ENCODE measurements at places on chromosomes 16 and 17.

DNA sequence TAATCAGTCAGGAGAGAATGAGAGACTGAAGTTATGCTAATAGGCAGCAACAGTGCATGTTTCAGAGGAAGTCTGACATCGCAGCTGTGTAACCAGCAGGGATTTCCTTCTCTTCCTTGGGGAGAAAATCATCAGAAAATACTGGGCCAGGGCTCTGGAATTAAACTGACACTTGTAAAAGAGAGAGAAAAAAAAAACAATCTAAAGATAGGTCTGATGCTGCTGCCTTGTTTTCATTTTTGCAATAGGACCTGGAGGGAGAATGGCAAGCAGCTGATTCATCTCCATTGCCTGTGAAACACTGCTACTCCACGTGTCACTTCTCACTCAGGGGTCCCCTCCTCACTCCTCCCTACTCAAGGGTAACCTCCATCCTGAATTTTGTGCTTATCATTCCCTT lies 17.7 kb upstream of the CORO6 start:
- H3K4me3 ChIP-seq, result peak overlapping the region; percentile 11
- peaks cover 28% of the 10 kb centered on the region for H3K4me1 ChIP-seq
- no peaks in the 10 kb centered on the region for H3K36me3 ChIP-seq
- peak overlapping the region; percentile 54 for H3K27ac ChIP-seq
- no peak for DNase-seq
- no peaks in the 10 kb centered on the region for H3K27me3 ChIP-seq

- H3K27ac ChIP-seq, result no peak overlapping the region
- H3K4me3 ChIP-seq, result no peak overlapping the region
- H3K36me3 ChIP-seq, result no peaks in the 10 kb centered on the region
- no peaks in the 10 kb centered on the region for H3K4me1 ChIP-seq
- H3K27me3 ChIP-seq, result no peaks in the 10 kb centered on the region
- no peak for DNase-seq
Measured at GRCh38 chr16:51753467-51754127, 602.5 kb upstream of the SALL1 start.

DNA sequence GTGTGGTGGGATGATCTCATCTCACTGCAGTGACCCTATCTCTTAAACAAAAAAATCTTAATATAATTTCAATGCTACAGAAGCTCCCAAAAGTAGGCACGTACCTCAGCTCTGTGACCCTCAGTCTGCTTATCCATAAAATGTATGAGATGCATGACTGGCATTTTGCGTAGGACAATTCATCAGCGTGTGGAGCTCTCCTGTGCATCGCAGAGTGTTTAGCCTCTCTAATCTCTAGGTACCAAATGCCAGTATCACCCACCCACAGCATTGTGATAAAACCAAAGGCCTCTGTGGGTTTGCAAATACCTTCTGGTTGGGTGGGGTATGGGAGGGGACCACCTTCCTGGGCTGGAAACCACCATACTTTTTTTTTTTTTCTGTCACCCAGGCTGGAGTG lies 19.0 kb upstream of the TUBG2 start:
- no peak for DNase-seq
- H3K27ac ChIP-seq, result no peak overlapping the region
- no peak overlapping the region for H3K4me3 ChIP-seq
- peaks cover 9% of the 10 kb centered on the region for H3K27me3 ChIP-seq
- H3K36me3 ChIP-seq, result no peaks in the 10 kb centered on the region

DNA sequence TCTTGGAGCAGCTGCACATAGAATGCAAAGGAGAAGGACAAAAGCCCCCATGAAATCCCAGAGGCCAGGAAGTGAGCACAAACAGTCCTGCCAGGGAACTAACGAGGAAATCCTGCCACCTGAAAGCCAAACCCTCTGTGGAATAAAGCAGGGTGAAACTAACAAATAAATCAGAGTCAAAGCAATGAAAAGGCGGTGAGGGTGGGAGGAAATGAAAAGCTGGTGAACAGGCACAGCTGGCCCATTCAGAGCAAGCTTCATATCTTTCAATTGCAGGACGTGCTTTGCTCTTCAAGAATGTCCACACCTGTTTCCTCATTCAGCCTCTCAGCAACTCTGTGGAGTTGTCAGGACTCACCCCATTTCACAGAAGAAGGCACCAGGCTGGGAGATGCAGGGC lies 108.1 kb downstream of the ABCC12 start:
- no peak overlapping the region for H3K4me3 ChIP-seq
- no peaks in the 10 kb centered on the region for H3K4me1 ChIP-seq
- peaks cover 46% of the 10 kb centered on the region for H3K27me3 ChIP-seq
- H3K36me3 ChIP-seq, result no peaks in the 10 kb centered on the region

GRCh38 chr16:2212362-2213324 lies 2.0 kb upstream of the BRICD5 start:
- DNase-seq, result no peak
- no peaks in the 10 kb centered on the region for H3K27me3 ChIP-seq
- H3K4me1 ChIP-seq, result peaks cover 16% of the 10 kb centered on the region
- peak overlapping the region; percentile 84 for H3K4me3 ChIP-seq
- peaks cover 4% of the 10 kb centered on the region for H3K36me3 ChIP-seq

- no peak for DNase-seq
- no peak overlapping the region for H3K27ac ChIP-seq
- peaks cover 20% of the 10 kb centered on the region for H3K27me3 ChIP-seq
- H3K4me1 ChIP-seq, result no peaks in the 10 kb centered on the region
- H3K36me3 ChIP-seq, result no peaks in the 10 kb centered on the region
Measured at GRCh38 chr16:83715217-83715920, 92.4 kb upstream of the HSBP1 start.

DNA sequence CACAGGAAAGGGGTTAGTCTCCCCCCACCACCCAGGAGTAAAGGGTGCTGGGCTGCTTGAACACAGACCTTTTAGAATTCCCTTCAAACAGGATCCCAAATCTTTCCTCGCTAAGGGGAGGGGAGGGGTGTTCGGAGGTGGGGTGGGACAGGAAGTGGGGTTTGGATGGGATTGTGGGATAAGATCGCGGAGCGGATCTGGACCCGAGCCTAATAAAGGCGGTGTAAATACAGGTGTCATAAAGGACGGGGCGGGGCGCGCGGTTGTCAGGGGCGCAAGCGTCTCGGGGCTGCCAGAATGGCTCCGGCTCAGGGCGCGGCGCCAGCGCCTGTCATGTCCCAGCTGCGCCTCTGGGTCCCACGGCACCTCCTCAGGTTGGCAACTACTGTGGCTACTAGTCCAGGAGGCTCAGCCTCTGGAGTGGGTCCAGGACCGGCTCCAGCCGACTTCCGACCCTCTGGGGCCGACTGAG lies 59.8 kb upstream of the FBXO47 start:
- H3K4me3 ChIP-seq, result no peak overlapping the region
- no peaks in the 10 kb centered on the region for H3K36me3 ChIP-seq

GRCh38 chr17:74814453-74814852 lies 38.3 kb upstream of the NAT9 start:
- H3K36me3 ChIP-seq, result no peaks in the 10 kb centered on the region
- no peak overlapping the region for H3K4me3 ChIP-seq
- peaks cover 8% of the 10 kb centered on the region for H3K4me1 ChIP-seq
- H3K27me3 ChIP-seq, result no peaks in the 10 kb centered on the region
- H3K27ac ChIP-seq, result no peak overlapping the region

- H3K4me3 ChIP-seq, result peak overlapping the region; percentile 90
- H3K36me3 ChIP-seq, result peaks cover 7% of the 10 kb centered on the region
- H3K27ac ChIP-seq, result peak overlapping the region; percentile 93
Measured at GRCh38 chr16:50282955-50283631, 16.7 kb downstream of the ADCY7 start.

GRCh38 chr17:79843474-79843815 lies 4.2 kb upstream of the CBX4 start:
- H3K27me3 ChIP-seq, result peaks cover 15% of the 10 kb centered on the region
- peak overlapping the region; percentile 72 for H3K4me3 ChIP-seq
- no peak for DNase-seq
- H3K27ac ChIP-seq, result no peak overlapping the region

- H3K27ac ChIP-seq, result no peak overlapping the region
- H3K36me3 ChIP-seq, result peaks cover 6% of the 10 kb centered on the region
Measured at GRCh38 chr16:73056448-73056847, 8.5 kb upstream of the ZFHX3 start.

DNA sequence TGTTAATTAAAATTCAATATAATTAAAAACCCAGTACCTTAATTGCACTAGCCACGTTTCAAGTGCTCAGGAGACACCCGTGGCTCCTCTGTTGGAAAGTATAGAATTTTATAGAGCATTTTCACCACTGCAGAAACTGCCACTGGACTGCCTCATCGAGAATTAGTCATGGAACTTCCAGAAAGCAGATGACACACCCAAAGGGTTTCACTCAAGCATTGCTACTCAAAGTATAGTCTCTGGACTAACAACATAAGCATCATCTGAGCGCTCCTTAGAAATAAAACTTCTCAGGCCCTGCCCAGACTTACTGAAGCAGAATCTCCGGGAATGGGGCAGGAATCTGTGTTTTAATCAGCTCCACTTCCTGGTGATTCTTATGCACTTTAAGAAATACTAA lies 63.5 kb upstream of the GPR139 start:
- H3K4me1 ChIP-seq, result no peaks in the 10 kb centered on the region
- H3K27me3 ChIP-seq, result peaks cover 21% of the 10 kb centered on the region
- no peak for DNase-seq

- H3K27ac ChIP-seq, result no peak overlapping the region
- no peak for DNase-seq
- H3K27me3 ChIP-seq, result no peaks in the 10 kb centered on the region
- H3K36me3 ChIP-seq, result no peaks in the 10 kb centered on the region
Measured at GRCh38 chr17:72725433-72726068, 366.9 kb downstream of the SLC39A11 start.

GRCh38 chr16:85718682-85719081 lies 29.9 kb upstream of the GINS2 start:
- H3K27me3 ChIP-seq, result peaks cover 3% of the 10 kb centered on the region
- H3K36me3 ChIP-seq, result no peaks in the 10 kb centered on the region
- H3K4me1 ChIP-seq, result no peaks in the 10 kb centered on the region
- no peak overlapping the region for H3K27ac ChIP-seq

- H3K36me3 ChIP-seq, result no peaks in the 10 kb centered on the region
- H3K4me3 ChIP-seq, result no peak overlapping the region
- no peak overlapping the region for H3K27ac ChIP-seq
- no peaks in the 10 kb centered on the region for H3K4me1 ChIP-seq
- DNase-seq, result no peak
Measured at GRCh38 chr17:41594363-41594915, 7.7 kb upstream of the KRT14 start.

DNA sequence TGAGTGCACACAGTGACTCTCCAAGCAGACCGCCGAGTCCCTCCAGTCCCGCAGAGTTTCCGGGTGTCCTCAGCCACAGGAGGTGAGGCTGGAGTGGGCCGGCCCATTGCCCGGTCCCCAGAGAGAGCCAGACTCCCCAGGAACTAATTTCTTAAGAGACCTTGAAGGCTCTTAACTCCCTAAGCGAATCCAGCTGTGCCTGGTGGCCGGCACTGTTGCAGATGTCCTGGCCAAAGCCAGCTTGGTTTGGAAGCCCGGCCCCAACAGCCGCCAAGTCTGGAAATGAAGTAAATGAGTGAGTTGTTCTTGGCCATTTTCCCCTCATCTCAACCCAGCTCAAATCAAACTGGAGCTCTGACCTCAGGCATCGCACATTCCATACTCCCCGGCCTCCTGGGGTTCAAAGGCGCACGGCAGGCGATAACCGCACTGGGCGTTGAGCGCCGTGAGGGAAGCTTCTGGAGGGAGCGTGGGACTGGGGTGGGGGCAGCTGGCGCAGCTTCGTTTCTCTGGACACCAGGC lies 42.0 kb downstream of the CMIP start:
- H3K4me3 ChIP-seq, result no peak overlapping the region
- no peaks in the 10 kb centered on the region for H3K27me3 ChIP-seq
- no peaks in the 10 kb centered on the region for H3K36me3 ChIP-seq
- H3K27ac ChIP-seq, result no peak overlapping the region
- no peak for DNase-seq

GRCh38 chr16:31414706-31415105 lies 13.5 kb downstream of the COX6A2 start:
- DNase-seq, result peak; percentile 56
- no peaks in the 10 kb centered on the region for H3K27me3 ChIP-seq
- H3K4me1 ChIP-seq, result peaks cover 49% of the 10 kb centered on the region
- peak overlapping the region; percentile 52 for H3K27ac ChIP-seq

- no peak for DNase-seq
- no peak overlapping the region for H3K4me3 ChIP-seq
- peaks cover 20% of the 10 kb centered on the region for H3K4me1 ChIP-seq
- H3K36me3 ChIP-seq, result no peaks in the 10 kb centered on the region
- H3K27ac ChIP-seq, result no peak overlapping the region
Measured at GRCh38 chr17:42685831-42686230, 3.5 kb downstream of the CNTNAP1 start.

GRCh38 chr17:77189148-77189547 lies 48.4 kb downstream of the SEC14L1 start:
- H3K27me3 ChIP-seq, result no peaks in the 10 kb centered on the region
- peak overlapping the region; percentile 86 for H3K27ac ChIP-seq
- peak overlapping the region; percentile 80 for H3K4me3 ChIP-seq
- H3K36me3 ChIP-seq, result peaks cover 27% of the 10 kb centered on the region
- DNase-seq, result no peak

GRCh38 chr17:29619251-29619650 lies 3.5 kb downstream of the CORO6 start:
- no peak for DNase-seq
- H3K4me1 ChIP-seq, result peaks cover 40% of the 10 kb centered on the region
- H3K27me3 ChIP-seq, result no peaks in the 10 kb centered on the region

GRCh38 chr17:61422116-61422799 lies 22.6 kb downstream of the TBX2 start:
- DNase-seq, result no peak
- H3K27me3 ChIP-seq, result peaks cover 36% of the 10 kb centered on the region
- H3K4me1 ChIP-seq, result no peaks in the 10 kb centered on the region
- H3K4me3 ChIP-seq, result no peak overlapping the region
- H3K27ac ChIP-seq, result no peak overlapping the region
- no peaks in the 10 kb centered on the region for H3K36me3 ChIP-seq

DNA sequence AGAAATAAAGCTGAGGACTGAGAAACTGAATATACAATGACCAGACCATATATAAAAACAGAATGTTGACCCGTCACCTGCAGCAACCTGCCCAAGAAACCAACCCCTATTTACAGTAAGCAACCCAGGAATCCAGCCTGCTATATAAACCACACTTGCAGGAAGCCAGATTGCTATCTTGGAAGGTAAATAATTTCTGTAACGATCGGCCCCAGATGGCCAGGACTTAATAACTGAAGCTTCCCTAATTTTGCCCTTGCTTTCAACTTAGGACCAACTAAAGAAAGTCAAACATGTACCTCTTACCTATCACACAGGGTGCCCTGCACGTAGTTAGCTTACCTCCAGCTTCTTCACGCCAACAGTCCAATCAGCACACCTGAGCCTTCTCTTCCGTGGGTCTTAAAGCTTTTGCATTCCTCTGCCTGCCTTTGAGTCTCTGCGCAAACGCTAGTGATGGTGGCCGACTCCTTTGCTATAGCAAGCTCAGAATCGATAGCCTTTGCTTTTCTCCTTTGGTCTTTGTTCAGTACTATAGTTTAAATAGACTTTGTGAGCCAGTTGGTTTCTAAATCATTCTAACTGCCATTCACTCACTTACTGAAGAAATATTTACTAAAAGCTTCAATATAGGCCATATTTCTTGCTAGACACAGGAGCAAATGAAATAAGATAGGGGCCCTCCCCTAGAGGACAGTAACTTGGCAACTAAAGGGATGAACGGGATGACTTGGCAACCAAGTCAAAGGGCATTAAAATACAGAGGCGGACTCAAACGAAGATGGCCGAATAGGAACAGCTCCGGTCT lies 31.3 kb downstream of the MPHOSPH6 start:
- no peak overlapping the region for H3K27ac ChIP-seq
- H3K36me3 ChIP-seq, result peaks cover 10% of the 10 kb centered on the region
- H3K27me3 ChIP-seq, result no peaks in the 10 kb centered on the region
- DNase-seq, result no peak

- H3K36me3 ChIP-seq, result no peaks in the 10 kb centered on the region
- peaks cover 7% of the 10 kb centered on the region for H3K4me1 ChIP-seq
- peak overlapping the region; percentile 70 for H3K27ac ChIP-seq
Measured at GRCh38 chr17:29124135-29124924, 55.9 kb downstream of the MYO18A start.

All from natural killer cell treated with Interleukin-12 subunit alpha and Interleukin-12 subunit beta and Interleukin-15 and Interleukin-18, amount 100 ng/mL, for 72 hours (primary cell).